ENCODE measurements at places on chromosomes 2 and 18.

DNA sequence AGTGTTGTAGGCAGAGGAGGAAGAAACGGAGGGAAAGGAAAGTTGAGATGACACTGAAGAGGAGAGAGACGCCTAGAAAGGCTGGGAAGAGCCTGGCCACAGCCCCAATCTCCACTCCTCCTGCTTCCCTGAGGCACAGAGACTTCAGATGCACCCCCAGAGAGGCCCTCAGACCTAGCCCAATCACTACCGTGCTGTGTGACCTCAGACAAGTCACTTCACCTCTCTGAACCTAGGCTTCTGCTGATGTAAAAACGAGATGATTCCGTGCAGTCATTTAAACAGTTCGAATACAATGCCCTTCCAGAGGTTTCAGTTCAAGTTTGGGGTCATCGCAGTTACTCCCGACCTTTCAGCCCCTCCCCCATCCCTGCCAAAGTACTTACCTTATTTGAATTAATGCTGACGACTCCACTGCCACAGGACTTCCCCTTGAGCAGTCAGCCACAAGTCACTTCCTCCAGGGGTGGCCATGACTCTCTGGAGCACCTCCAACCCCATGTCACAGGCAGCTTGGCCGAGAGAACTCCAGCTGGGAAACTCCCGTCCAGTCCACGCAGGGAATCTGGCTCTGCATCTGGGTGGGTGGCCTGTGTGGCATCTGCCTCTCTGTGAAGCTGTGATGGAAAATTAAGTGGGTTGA is 105.2 kb upstream of the ID2 start:
- DNase-seq: no peak

- DNase-seq: no peak
Observed at GRCh38 chr18:63603355-63603754, 16.2 kb downstream of the SERPINB13 start.

GRCh38 chr2:205073433-205074020 is 528.3 kb downstream of the PARD3B start:
- DNase-seq: no peak

- DNase-seq: no peak
Observed at GRCh38 chr2:30148850-30149249, 2.0 kb downstream of the YPEL5 start.

DNA sequence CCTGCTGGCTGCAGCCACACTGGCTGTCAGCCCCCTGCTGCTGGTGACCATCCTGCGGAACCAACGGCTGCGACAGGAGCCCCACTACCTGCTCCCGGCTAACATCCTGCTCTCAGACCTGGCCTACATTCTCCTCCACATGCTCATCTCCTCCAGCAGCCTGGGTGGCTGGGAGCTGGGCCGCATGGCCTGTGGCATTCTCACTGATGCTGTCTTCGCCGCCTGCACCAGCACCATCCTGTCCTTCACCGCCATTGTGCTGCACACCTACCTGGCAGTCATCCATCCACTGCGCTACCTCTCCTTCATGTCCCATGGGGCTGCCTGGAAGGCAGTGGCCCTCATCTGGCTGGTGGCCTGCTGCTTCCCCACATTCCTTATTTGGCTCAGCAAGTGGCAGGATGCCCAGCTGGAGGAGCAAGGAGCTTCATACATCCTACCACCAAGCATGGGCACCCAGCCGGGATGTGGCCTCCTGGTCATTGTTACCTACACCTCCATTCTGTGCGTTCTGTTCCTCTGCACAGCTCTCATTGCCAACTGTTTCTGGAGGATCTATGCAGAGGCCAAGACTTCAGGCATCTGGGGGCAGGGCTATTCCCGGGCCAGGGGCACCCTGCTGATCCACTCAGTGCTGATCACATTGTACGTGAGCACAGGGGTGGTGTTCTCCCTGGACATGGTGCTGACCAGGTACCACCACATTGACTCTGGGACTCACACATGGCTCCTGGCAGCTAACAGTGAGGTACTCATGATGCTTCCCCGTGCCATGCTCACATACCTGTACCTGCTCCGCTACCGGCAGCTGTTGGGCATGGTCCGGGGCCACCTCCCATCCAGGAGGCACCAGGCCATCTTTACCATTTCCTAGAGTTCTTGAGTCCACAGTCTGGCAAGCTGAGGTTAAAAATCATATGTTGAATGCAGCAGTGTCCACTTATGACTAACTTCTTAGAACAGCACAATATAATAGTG is 741 bp downstream of the GPR148 start:
- no peak for DNase-seq

- no peak for DNase-seq
Observed at GRCh38 chr2:231661422-231662027, 46.8 kb upstream of the PTMA start.

DNA sequence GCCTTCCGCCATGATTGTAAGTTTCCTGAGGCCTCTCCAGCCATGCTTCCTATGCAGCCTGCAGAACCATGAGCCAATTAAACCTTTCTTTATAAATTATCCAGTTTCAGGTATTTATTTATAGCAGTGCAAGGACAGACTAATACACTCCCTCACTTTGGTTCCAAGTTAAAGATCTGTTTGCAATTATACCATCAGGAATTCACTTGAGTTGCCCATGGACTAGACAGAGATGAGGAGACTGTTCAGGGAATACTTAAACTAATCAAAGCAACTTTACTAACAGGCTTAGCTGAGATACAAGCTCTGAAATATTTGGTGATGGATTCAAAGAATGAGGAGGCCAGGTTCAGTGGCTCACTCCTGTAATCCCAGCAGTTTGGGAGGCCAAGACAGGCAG is 190.0 kb downstream of the MTCL1 start:
- DNase-seq: no peak

- DNase-seq: no peak
Observed at GRCh38 chr2:46923041-46923528, 7.5 kb upstream of the MCFD2 start.

GRCh38 chr18:60898111-60898510 is 435.1 kb upstream of the CDH20 start:
- DNase-seq: no peak

All from T-helper 22 cell (primary cell).